ENCODE measurements at places on chromosomes 5 and 9.
A peak's percentile ranks its signal among the peaks of the same experiment; 100 is the strongest.

GRCh38 chr5:109275919-109276318 is 133.9 kb downstream of the PJA2 start:
- no peak overlapping the region for H3K4me3 ChIP-seq
- H3K36me3 ChIP-seq, result no peaks in the 10 kb centered on the region
- DNase-seq, result no peak
- H3K27ac ChIP-seq, result no peak overlapping the region
- H3K27me3 ChIP-seq, result no peaks in the 10 kb centered on the region

GRCh38 chr5:149372076-149372795 is 6.9 kb downstream of the IL17B start:
- no peak overlapping the region for H3K4me3 ChIP-seq
- no peaks in the 10 kb centered on the region for H3K4me1 ChIP-seq
- no peak overlapping the region for H3K27ac ChIP-seq

- no peak for DNase-seq
- H3K27ac ChIP-seq, result no peak overlapping the region
- H3K36me3 ChIP-seq, result peaks cover 5% of the 10 kb centered on the region
Observed at GRCh38 chr5:147485046-147485445, 24.8 kb downstream of the DPYSL3 start.

DNA sequence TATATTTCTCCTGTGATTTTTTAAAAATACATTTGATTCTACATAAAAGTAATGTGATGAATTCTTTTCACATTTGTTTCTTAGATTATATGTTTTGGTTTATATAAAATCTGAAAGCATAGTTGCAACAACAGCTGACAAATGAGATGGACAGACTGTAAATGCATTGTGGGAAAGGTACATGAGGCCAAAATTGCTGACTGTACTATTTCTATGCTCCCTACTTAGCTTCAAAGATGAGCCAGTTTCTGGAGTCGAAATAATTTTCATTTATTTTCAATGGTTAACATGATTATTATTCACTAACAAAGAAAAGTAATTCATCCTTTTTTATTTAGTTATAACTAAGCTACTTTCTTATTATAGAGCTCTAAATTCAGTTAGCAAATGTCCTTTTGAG is 441.3 kb upstream of the CCNG1 start:
- H3K4me1 ChIP-seq, result no peaks in the 10 kb centered on the region
- no peak for DNase-seq
- H3K27me3 ChIP-seq, result no peaks in the 10 kb centered on the region
- no peak overlapping the region for H3K27ac ChIP-seq

DNA sequence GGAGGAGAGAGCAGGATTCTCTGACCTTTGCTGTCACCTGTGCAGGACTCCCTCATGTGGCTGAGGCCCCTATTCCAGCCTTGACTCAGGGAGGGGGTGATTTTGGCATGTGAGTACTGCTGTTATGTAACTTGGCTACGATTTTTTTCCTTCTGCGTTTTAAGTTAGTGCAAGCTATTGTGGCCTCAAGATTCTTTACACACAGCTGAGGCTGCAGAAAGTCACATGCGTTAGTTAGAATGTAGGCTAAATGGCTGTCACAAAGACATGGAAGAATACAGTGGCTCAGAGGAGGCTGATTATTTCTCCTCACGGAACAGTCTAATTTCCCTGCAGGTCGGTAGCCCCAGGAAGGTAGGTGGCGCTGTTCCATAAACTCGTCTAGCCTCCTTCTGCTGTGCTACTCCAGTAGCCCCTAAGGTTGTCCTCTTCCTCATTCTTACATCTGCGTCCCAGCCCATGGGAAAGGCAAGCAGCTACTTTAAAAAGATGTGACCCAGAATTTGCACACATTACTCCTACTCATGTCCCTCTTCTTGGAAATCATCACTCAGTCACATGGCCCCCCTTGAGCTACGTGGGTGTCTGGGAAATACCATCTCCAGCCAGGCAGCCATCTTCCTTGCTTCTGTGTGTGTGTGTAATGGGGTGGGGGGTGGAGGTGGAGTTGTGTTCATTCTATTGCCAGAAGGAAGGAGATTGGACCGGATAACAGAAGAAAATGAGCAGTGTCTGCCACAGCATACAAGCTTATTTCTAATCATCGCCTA is 486.6 kb downstream of the CCDC171 start:
- DNase-seq, result peak; percentile 39
- peaks cover 3% of the 10 kb centered on the region for H3K4me1 ChIP-seq
- no peaks in the 10 kb centered on the region for H3K27me3 ChIP-seq

- H3K4me1 ChIP-seq, result peaks cover 6% of the 10 kb centered on the region
- DNase-seq, result no peak
- no peaks in the 10 kb centered on the region for H3K27me3 ChIP-seq
- no peaks in the 10 kb centered on the region for H3K36me3 ChIP-seq
- H3K4me3 ChIP-seq, result peak overlapping the region; percentile 38
Observed at GRCh38 chr5:1101961-1102713, 9.7 kb downstream of the SLC12A7 start.

GRCh38 chr9:68919661-68920060 is 94.3 kb downstream of the PRKACG start:
- no peaks in the 10 kb centered on the region for H3K36me3 ChIP-seq
- no peak overlapping the region for H3K4me3 ChIP-seq
- H3K27me3 ChIP-seq, result no peaks in the 10 kb centered on the region
- H3K4me1 ChIP-seq, result no peaks in the 10 kb centered on the region
- DNase-seq, result no peak

DNA sequence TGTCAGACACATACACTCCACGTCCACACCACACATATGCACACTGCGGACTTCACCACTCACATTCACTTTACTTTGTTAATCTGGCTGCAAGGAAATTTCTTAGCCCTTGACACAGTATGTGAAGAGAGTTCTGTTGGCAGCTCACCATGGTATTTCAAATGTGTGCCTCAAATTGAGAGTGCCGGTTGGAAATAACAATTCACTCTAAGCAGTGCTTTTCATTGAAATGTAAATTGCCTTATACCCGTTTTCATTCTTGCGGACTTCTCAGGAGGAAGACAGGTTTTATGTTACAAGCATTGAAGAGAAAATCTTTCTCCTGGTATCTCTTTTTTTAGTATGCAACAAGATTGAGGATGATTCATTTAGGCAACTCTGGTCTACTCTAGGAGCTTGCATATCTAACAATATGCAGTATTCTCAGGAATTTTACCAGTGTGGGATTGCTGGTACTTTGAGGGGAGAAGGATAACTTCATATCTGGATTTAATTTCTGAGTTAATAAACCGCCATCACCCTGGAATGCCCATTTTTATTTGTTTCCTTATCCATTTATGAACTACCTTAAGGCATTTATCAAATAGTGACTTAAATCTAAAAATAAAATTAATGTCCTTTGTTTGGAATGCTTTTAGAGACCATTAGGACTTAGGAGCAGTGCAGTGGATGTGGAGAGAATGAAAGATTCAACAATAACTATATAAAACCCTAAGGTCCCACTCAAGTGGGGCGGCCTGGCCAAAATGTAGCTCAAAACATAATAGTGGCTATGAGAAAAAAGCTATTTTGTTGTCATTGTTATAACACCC is 87.0 kb downstream of the IQGAP2 start:
- H3K27me3 ChIP-seq, result no peaks in the 10 kb centered on the region
- peaks cover 34% of the 10 kb centered on the region for H3K4me1 ChIP-seq
- H3K4me3 ChIP-seq, result peak overlapping the region; percentile 31
- peak overlapping the region; percentile 100 for H3K27ac ChIP-seq

- H3K36me3 ChIP-seq, result peaks cover 15% of the 10 kb centered on the region
- no peaks in the 10 kb centered on the region for H3K27me3 ChIP-seq
Observed at GRCh38 chr9:127531676-127532075, 80.4 kb downstream of the LRSAM1 start.

DNA sequence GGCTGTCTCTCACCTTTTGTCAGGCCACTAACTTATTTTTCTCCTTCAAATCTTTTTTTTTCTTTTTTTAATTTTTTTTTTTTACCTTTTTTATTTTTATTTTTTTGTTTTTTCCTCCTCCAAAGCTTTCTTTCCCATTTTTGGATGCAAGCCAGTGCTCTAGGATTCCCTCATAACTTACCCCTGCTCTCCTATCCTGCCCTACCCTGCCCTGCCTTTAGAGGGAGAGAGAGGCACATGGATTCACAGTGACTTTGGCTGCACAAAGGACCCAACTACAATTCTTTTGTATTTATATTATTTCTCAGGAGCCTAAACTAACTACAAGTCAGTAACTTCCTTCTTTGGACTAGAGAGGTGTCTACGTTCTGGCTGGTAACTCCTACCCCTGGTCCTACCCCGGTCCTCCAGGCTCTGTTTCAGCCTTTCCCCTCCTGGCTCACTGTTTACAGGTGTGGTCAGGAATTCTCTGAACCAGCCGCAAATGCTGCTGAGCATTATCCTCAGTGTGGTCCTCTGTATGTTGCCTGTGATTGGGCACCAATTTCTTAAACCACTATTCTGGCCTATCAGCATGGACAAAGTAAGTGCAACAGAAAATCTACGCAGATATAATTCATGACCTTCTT is 8.4 kb upstream of the RUSC2 start:
- H3K36me3 ChIP-seq, result no peaks in the 10 kb centered on the region
- no peak overlapping the region for H3K27ac ChIP-seq
- H3K27me3 ChIP-seq, result no peaks in the 10 kb centered on the region

- no peaks in the 10 kb centered on the region for H3K36me3 ChIP-seq
- no peaks in the 10 kb centered on the region for H3K27me3 ChIP-seq
- H3K4me1 ChIP-seq, result no peaks in the 10 kb centered on the region
- H3K4me3 ChIP-seq, result no peak overlapping the region
Observed at GRCh38 chr5:133267601-133268000, 215.8 kb downstream of the HSPA4 start.

GRCh38 chr9:91395106-91395552 is 28.5 kb downstream of the NFIL3 start:
- H3K27me3 ChIP-seq, result no peaks in the 10 kb centered on the region
- no peak overlapping the region for H3K27ac ChIP-seq
- no peak overlapping the region for H3K4me3 ChIP-seq
- H3K36me3 ChIP-seq, result no peaks in the 10 kb centered on the region
- no peaks in the 10 kb centered on the region for H3K4me1 ChIP-seq

GRCh38 chr5:2167671-2168070 is 284.9 kb upstream of the IRX4 start:
- no peaks in the 10 kb centered on the region for H3K36me3 ChIP-seq
- no peaks in the 10 kb centered on the region for H3K27me3 ChIP-seq
- no peak overlapping the region for H3K27ac ChIP-seq
- DNase-seq, result no peak
- H3K4me1 ChIP-seq, result peaks cover 3% of the 10 kb centered on the region
- no peak overlapping the region for H3K4me3 ChIP-seq

GRCh38 chr5:63456279-63456678 is 506.0 kb downstream of the HTR1A start:
- DNase-seq, result no peak
- no peaks in the 10 kb centered on the region for H3K4me1 ChIP-seq
- H3K4me3 ChIP-seq, result no peak overlapping the region
- no peak overlapping the region for H3K27ac ChIP-seq
- H3K27me3 ChIP-seq, result no peaks in the 10 kb centered on the region

GRCh38 chr5:141508798-141509611 is 20.1 kb downstream of the PCDHGC5 start:
- peaks cover 4% of the 10 kb centered on the region for H3K4me1 ChIP-seq
- no peaks in the 10 kb centered on the region for H3K27me3 ChIP-seq
- DNase-seq, result peak; percentile 77
- no peak overlapping the region for H3K27ac ChIP-seq

DNA sequence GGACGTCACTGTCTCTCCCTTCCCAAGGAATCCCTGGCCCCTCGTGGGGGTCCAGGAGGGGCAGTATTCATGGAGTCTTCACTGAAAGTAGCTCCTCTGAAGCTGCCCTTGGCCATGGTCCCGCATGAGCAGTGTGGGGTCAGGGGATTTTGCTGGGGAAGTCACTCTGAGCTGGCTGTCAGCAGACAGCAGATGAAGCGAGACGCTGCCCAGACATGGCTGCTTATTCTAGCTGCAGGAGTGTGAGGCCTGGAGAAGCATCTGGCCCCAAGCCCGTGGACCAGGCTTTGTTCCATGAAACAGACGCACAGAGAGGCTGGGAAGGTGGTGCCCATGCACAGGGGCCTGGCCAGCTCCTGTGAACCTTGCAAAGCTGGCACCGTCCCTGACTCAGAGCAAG is 21.5 kb upstream of the ASS1 start:
- peak; percentile 28 for DNase-seq
- peaks cover 13% of the 10 kb centered on the region for H3K36me3 ChIP-seq
- H3K27ac ChIP-seq, result no peak overlapping the region
- H3K4me1 ChIP-seq, result peaks cover 9% of the 10 kb centered on the region
- no peaks in the 10 kb centered on the region for H3K27me3 ChIP-seq
- H3K4me3 ChIP-seq, result no peak overlapping the region
